ENCODE measurements at places on chromosomes 16 and 17. TPM values are rescaled to one million over a fixed set of nuclear protein-coding genes. Genes with fewer than 3 reads are reported as not detected.
A peak's percentile ranks its signal among the peaks of the same experiment; 100 is the strongest.

The GNGT2 gene
- total RNA-seq = 1.2 TPM

GRCh38 chr17:40099619-40100418 lies 570 bp downstream of the NR1D1 start:
- DNase-seq = no peak

DNA sequence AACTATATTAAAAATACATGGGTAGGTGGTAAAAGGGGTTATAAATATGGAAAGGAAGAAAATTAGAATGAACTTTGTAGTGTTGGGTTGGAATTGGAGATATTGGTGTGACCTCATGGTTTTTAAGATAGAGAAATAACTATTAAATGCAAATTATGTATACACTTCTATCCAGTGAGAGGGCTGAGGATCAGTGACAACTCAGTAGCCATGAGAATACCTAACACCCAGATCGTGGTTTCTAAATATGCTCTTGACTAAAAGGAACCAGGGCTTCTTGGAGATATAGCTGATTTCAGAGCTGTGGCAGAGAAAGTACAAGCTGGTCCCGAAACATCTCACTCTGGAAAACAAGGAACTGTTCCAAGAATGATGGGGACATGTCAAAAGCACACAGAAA lies 44.4 kb downstream of the SLC6A4 start:
- no peak for DNase-seq

- no peak for DNase-seq
Observed at GRCh38 chr16:56401482-56401881, 23.9 kb downstream of the AMFR start.

DNA sequence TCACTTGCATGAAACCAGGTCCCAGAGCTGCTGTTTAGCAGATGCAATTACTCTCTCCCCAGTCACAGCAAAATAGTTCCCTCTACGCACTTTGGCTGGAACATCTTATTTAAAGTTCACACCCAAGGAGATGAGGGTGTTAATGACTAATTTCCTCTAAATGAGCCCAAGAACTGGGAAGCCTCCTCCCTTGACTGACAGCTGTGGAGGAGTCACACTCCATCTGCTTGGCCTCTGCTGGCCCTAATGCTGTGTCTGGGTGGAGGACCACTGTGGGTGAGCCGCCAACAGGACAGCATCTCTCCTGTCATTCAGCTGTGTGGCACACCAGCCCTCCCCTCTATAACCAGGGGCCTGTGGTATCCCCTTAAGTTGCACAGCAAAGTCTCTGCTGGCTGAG lies 115.4 kb downstream of the SHISA6 start:
- no peak for DNase-seq

The PHOSPHO1 gene
- 3.8 TPM for total RNA-seq

- no peak for DNase-seq
Observed at GRCh38 chr16:16868727-16869126, 489.8 kb downstream of the NPIPA7 start.

The HOXB6 gene
- 0.92 TPM for total RNA-seq

The TMEM98 gene
- total RNA-seq = 12.9 TPM

DNA sequence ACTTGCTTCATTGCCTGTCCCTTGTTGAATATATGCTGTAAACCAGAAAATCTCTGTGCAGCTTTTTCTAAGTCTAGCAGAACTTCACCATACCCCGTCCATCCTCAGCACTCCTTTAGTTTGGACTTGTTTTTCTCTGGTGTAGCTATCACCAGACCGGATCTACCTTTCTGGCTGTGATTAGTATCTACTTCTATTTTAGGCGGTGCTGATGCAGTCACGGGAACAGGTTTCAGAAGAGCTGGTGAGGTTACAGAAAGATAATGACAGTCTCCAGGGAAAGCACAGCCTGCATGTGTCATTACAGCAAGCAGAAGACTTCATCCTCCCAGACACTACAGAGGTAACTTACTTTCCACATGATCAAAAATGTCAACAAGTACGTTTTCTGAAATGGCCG lies 46.4 kb downstream of the NUP88 start:
- no peak for DNase-seq

GRCh38 chr16:49800876-49801275 lies 55.0 kb downstream of the ZNF423 start:
- DNase-seq = no peak

DNA sequence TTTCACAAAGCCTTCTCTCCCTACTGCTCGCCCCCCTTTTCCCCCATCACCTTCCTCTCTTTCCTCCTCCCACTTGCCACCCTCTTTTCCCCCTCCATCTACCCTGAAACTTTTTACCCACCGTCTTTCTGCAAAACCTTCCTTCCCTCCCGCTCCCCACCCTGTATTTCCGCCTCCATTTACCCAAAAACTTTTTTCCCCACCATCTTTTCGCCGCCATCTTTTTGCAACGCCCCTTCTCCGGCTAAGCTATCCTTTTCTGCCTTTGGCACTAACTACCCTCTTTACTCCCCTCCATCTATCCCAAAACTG lies 205.2 kb upstream of the WSB1 start:
- DNase-seq = no peak

- DNase-seq = no peak
Observed at GRCh38 chr16:720447-720989, 428 bp upstream of the ANTKMT start.

DNA sequence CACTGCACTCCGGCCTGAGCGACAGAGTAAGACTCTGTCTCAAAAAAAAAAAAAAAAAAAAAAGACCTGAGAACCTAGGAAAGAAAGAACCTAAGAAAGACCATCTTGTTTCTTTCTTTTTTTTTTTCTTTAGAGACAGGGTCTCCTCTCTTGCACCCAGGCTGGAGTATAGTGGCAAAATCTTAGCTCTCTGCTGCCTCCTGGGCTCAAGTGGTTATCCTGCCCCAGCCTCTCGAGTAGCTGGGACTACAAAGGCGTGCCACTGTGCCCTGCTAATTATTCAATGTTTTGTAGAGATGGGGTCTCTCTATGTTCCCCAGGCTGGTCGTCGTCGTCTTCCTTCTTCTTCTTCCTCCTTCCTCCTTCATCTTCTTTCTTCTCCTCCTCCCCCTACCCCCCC lies 7.8 kb upstream of the BIRC5 start:
- DNase-seq = no peak

The SAMD14 gene
- total RNA-seq = 4.4 TPM

DNA sequence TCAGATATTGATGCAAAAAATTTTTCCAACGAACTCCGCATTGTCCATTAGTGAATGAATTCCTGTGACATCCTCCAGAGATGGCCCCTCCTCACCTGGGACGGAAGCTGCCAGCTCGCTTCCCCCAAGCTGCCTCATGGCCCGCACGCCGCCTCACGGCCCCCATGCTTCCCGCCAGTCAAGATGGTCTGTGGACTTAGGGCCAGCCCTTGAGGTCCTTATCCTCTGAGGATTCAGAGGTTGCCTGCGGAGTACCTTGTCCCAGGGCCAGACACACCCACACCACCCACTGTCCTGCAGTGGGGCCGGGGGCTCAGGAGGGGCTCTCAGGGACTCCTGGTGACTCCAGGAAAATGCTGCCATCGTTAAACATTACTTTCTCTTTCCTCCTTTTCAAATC lies 73.6 kb downstream of the SEC14L1 start:
- DNase-seq = no peak

The GJD3 gene
- total RNA-seq = 2.6 TPM

- no peak for DNase-seq
Observed at GRCh38 chr17:30794372-30794771, 30.1 kb downstream of the CRLF3 start.

DNA sequence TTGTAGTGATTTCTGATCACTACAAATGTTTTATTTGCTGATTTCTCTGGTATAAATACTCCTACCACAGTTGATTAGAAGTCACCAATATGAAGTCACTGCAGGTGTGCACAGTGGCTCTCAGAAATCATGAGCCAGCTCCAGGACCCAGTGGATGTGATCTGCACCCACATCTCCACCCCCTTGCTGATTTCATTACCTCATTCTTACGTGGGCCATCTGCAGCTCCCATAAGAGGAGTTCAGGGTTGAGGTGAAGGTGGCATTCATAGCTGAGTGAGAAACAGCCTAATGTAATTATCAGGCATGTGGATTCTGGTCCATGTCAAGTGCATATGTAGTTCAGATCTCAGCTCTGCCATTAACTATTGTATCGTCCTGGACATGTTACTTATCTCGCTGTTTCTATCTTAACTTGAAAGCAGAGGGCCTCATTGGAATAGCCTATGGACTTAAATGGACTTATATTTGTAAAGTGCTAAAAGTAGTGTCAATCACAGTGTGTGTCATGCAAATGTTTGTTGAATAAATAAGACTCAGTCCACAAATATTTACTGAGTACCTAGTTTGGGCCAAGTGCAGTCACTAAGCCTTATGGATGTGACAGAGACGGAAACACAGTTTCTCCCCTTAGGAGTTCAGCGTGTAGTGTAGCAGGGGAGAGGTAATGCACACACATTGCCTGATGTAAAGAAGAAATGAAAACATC lies 40.7 kb upstream of the ZKSCAN2 start:
- no peak for DNase-seq

- DNase-seq = no peak
Observed at GRCh38 chr17:13054666-13055065, 36.8 kb upstream of the ELAC2 start.

GRCh38 chr17:27544350-27545131 lies 86.4 kb upstream of the LGALS9 start:
- DNase-seq = no peak

DNA sequence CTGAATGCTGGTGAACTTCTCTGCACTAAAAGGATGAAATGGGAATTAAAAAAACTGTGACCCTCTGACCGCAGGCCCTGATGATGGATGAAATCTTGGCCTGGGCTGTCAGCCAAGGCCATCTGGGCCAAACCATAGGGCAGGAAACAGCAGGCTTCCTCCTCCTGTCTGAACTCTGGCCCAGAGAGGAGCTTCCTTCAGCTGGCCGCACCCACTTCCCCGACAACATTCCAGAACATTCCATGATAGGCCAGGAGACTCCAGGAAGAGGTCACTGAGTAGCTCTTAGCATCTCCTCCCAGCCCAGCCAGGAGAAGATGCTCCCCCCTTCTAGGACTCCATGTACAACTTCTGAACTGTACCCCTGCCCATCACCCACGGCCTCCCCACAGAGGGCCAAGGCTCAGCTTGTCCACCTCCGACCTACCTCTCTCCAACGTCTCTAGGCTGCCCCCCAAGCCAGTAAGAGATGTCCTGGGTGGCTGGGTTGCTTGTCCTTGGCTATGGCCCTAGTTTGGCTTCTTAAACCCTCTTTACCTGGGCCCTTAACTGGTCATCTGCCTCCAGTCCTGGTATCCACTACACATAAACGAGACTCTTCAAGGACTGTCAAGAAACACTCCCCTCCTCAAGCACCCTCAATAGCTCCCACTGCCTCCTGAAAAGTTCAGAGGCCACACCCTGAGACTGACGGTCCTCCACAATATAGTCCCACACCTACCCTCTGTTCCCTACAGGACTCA lies 1.7 kb downstream of the RPH3AL start:
- DNase-seq = peak; percentile 86

GRCh38 chr16:914440-914839 lies 56.3 kb downstream of the LMF1 start:
- no peak for DNase-seq

DNA sequence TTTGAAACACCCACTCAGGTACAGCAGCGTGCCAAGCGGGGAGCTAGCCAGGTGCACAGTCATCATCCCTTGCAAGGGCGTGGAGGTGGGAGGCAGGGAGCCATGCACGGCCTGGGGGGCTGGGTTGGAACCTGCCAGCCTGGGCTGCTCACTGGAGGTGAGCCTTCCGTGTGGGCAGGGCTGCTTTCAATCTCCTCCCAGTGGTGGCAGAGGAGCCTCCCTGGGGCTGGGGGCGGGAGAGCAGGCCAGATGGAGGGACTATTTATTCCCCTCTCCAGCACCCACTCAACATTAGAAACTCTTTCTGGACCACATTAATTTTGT lies 90.3 kb downstream of the KATNIP start:
- no peak for DNase-seq

- no peak for DNase-seq
Observed at GRCh38 chr17:37375706-37376105, at the start of gene C17orf78. C17orf78 (plus strand) TSS chr17:37375985; CDS start chr17:37376093, 108 bp downstream.
